ENCODE measurements at places on chromosomes 2 and 18.

DNA sequence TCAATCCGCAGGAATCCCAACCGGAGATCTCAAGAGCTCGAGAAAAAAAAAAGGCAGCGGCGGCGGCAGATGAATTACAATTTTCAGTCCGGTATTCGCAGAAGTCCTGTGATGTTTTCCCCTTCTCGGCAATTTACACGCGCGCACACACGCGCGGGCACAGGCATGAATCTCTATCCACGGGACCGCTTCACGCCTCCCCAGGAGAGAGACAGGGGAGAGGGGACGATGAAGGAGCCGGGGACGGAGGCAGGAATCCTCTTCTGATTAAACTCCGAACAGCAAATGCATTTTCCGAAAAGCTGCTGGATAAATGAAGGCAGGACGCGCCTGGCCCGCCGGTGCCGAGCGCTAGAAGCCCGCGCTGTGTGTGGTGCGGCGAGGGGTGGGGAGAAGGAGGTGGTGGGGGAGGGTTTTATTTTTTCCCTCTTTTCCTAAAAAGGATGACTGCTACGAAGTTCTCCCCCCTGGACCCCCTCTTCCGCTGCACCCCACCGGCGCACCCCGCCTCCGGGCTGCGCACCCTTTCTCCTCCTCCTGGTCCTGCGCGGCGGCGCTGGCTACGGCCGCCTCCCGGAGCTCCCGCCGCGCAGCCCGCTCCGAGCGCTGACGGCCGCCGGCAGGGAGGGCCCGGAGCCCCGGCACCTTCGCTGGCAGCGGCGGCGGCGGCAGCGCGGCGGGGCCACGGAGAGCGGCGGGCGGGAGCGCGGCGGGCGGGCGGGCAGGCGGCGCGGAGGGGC, at the start of gene BCL2:
Gene BCL2 (minus strand): TSS at position 387 of the 740 bp plus-strand sequence.
- DNase-seq, result peak; percentile 34

DNA sequence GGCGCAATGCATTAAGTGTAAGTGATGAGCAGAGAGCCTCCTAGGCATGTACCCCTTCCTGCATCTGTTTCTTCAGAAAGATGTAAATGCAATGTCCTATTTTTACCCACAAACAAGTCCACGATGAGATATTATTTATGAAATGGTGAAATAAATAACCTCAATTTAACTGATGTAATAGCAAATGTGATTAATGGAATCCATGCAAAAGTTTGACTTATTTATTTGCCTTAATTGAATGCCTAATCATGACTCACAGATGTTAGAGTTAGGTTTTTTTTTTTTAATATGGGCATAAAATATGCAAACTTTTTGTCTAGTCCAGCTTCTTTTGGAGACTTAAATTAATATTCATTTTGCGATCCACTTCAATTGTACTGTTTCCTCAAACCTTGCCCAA, 67.7 kb upstream of the ITGA4 start:
- no peak for DNase-seq

- DNase-seq, result no peak
These were observed 751.2 kb upstream of the NRXN1 start for GRCh38 chr2:51782921-51783765.

- no peak for DNase-seq
These were observed 917.6 kb upstream of the ACVR2A start for GRCh38 chr2:146927080-146927711.

- no peak for DNase-seq
These were observed 41.1 kb downstream of the LDLRAD4 start for GRCh38 chr18:13259701-13260100.

GRCh38 chr2:48734576-48735303, 20.8 kb downstream of the LHCGR start:
- DNase-seq, result no peak

All from stimulated activated CD8-positive, alpha-beta memory T cell treated with anti-CD3 and anti-CD28 coated beads, Interleukin-2, amount 100 ng/mL, for 1 hour (primary cell).